ENCODE measurements at places on chromosomes 11 and 22.

- DNase-seq: peak; percentile 49
Measured at GRCh38 chr11:36388071-36388470, 92.0 kb downstream of the PRR5L start.

GRCh38 chr11:131591051-131591461 is 220.6 kb downstream of the NTM start:
- no peak for DNase-seq

DNA sequence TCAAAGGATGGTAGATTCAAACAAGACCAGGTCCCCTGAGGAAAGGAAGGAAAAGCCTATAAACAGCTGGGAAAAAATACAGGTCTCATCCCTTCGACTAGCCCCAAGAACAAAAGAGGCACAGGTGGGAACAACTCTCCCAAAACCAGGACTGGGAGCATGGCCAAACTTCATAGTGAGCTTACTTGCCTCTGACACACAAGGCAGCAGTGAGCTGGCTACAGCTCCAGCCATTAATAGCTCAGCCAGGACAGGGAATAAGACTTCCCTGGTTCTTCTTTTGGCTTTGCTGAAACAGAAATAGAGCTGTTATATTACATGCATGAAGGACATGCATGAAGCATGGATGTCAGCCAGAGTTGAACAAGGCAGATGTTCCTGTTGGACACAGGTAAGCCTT is at the start of gene OR10A2:
TSS of gene OR10A2 (plus strand) at position 97 of the 400 bp plus-strand sequence. CDS start 6,698 bp downstream, outside the sequence.
- no peak for DNase-seq

GRCh38 chr22:48842976-48843375 is 984.7 kb downstream of the BRD1 start:
- DNase-seq: no peak

DNA sequence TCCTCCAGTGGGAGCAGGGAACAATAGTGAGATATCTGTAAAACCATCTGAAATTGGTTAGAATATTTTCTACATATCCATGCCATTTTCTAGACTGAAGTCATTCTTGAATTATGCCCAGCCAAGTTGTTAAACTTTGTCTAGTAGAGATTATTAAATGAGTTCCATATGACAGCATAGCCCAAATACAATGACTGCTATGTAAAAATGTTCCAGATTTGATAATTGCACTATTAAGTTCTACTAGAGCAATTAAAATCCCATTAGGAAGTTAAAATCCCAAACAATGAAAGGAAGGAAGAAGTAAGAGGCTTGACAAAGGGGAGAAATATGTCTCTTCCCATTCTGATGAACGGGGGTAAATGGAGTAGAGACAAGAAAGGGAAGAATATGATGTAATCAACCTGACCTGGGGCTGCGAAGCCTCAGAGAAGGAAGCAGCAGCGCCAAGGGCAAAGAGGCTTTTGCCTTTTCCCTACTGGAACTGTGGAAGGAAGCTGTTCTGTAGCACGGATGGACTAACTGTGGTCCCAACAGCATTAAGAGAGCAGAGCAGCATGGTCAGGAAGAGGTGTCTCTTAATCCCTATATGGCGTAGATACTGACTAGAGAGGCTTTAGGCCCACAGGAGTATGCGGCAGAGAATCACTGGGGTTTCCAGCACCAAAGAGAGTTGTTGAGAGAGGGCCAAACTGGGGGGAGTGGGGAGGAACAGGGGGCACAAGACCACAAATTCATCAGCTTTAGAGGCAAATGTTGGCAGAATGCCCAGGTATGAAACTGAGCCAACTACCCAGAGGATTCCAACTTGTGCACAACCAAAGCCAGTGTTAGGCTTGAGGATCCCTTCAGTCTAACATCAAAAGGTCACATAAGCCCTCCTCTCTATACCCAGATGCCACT is 26.7 kb downstream of the RRP8 start:
- peak; percentile 74 for DNase-seq
